ENCODE measurements at places on chromosomes 1 and 21.

DNA sequence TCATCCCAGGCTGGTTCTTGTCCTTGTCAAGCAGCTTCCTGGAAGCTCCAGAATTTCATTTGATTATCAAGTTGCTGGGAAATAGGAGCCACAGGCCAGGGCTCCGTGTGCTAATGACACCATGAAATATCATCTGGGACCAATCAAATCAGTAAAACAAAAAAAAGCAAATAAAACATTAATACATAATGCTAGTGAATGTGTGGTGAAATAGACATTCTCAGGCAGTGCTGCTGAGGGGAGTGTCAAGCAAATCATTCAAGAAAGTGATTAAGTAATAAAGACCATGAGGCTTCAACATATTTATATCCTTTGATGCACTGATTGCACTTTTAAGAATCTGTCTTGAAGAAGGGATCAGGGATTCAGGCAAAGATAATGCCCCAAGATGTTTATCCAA is 213.7 kb downstream of the MATN1 start:
- no peak for DNase-seq

DNA sequence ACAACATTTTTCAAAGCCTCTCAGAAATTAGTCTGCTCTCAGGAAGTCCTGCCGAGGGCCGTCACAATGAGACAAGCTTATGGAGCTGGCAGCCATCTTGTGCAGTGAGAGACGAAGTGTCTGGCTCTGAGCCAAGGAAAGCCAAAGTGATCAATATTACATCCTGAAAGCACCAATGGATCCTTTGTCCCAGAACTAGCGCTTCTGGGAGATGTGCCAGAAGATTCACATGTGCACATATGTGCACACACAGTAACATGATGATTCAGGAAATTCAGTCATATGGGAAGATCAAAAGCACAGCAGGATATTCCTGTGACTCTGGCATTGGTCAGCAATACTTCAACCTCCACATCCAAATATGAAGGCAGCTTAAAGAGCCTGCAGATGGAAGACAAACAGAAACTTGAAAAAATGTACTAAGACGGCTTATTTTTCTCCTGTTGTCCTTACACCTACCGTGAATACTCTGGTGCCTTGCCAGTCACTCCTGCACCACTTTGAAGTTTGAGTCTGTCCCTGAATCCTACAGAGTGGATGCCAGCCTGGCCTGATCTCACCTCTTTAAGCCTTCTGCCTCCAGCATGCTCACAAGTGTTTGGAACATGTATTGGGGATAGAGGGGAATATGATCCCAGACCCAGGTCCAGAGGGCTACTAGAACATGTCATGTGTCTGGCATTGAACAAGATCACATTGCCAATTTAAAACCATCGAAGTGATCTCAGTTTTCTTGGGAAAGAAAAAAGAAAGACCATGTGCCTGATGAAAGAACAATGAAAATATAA is 44.5 kb upstream of the PRRX1 start:
- DNase-seq, result no peak

- DNase-seq, result no peak
Measured at GRCh38 chr1:163877016-163877415, 555.3 kb downstream of the NUF2 start.

DNA sequence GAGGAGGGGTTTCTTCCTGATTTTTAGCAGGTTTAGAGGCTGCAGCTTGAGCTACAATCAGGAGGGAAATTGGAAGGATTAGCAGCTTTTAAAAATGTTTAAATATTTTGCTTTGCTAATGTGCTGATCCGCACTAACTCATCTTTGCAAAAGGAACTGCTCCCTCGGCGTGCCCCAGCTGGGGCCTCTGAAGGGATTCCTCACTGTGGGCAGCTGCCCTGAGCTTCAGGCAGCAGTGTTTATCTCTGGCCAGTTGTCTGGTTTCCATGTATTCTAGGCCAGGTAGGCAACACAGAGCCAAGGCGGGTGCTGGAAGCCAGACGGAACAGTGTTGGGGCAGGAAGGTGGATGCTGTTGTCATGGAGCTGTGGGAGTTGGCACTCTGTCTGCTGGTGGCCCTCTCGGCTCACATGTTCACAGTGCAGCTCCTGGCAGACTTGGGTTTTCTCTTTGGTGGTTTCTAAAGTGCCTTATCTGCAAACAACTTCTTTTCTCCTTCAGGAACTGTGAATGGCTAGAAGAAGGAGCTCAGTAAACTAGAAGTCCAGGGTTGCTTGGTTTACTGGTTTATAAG is 18.9 kb downstream of the NECAP2 start:
- no peak for DNase-seq

DNA sequence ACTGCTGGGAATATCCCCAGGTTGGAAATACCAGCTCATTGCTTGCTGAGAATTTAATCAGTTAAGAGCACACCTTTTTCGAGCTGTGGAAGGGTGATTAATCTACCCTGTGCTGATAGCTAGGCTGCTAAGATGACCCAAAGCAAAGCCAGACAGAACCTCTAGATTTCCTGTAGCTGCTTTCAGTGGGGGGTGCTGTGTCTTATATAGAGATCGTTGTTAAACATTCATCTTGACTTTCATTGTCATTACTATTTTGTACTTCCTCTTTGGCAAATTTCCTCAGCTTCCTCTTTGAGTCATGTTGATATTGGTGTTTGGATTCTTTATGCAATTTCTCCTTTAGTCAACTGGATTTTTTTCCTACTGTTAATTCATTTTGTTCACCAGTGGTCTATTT is 155.3 kb downstream of the DISC1 start:
- DNase-seq, result no peak

DNA sequence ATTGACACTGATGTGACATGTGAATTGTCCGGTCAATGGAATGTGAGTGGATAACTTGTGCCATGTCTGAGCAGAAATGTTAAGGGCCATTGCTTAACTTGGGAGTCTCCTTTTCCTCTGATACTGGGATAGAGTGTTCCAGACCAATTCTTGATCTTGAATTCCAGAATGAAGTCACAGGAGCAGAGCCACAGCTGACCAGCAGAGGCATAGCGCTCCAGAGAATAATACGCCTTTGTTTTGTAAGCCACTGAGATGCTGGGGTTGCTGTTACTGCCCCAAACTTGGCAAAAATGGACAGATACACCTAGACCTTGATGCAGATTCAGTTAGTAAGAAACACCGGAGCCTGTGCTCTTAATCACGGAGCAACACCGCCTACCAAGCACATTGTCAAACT is 6.3 kb downstream of the KCNJ6 start:
- no peak for DNase-seq

DNA sequence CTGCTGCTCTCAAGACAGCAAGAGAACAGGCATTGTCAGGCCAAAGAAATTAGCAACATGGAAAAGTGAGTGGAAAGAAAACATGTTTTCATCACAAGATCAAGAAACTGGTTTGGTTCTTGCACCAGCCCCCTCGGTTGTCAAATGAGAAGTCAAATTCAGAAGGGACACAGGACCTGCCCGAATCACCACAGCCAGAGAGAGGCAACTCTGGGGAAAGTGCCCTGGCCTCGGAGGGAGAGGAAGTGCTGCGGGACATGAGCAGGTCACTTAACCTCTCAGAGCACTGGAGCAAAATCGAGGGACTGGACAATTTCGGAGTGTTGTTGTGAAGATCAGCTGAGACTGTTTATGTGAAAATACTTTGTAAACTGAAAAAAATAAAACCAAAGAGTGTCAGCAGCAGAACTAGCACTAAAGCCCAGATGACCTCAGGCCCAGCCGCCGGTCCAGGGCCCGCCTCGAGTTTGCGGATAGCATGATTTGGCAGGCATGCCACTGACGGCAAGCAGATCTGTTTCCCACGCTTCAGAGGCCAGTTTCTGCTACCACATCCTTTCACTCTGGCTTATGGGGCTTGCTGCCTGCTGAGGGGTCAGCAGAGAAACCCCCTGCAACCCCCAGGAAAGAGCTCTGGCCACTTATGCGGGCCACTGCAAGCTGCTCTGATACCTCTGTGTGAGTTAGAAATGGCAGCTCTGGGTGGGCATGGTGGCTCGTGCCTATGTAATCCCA is 32.1 kb downstream of the CD247 start:
- DNase-seq, result no peak

DNA sequence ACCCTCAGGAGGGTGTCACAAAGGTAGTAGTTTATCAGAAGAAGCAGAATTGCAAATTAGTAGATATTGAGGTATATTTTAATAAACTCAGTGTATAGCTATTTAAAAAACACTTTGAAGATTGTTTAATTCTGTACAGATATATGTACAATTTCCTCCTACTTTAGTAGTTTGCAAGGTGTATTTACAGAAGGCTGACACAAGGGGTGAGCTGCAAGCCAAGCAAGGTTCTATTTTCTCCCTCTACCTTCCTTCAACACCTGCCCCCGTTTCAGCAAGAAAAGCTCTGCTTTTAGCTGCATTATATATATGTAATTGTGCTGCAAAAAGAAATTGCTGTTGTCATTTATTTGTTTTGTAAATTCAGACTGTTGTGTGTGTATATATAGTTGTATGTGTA is 674.2 kb upstream of the PKN2 start:
- no peak for DNase-seq

GRCh38 chr1:178086766-178087165 is 7.1 kb upstream of the RASAL2 start:
- no peak for DNase-seq

DNA sequence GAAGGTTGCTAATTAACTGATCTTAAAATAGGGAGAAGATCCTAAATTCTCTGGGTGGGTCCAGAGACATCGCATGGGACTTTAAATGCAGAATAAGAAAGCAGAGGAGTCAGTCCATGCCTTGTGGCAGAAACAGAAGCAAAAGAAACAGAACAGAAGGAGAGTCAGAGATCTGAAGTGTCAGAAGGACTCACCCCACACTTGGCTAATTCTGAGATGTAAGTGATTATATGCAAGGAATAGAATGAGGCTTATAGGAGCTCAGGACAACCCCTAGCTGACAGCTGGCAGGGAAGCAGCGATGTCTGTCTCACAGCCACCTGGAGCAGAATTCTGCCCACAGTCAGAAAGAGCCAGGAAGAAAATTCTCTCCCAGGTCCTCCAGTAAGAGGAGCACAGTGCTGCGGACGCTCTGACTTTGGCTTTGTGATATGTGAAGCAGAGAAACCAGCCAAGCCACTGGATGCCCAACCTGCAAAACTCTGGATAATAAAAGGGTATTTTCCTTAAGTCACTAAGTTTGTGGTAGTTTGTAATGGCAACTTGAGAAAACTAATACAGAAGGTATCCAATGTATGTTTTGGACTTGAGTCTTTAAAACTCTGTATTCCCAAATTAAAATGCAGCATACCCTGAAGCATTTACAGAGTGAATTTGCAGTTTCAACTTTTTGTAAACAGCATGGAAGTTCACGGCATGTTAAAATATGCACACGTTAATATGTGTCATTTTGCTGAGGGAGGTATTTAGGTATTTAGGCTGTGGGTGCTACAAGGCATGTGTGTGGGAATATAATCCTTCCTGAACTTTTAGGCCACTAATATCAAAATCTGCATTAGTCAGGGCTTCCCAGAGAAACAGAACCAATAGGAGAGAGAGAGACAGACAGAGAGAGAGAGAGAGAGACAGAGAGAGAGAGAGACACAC is 388.5 kb downstream of the PCP4 start:
- DNase-seq, result no peak

DNA sequence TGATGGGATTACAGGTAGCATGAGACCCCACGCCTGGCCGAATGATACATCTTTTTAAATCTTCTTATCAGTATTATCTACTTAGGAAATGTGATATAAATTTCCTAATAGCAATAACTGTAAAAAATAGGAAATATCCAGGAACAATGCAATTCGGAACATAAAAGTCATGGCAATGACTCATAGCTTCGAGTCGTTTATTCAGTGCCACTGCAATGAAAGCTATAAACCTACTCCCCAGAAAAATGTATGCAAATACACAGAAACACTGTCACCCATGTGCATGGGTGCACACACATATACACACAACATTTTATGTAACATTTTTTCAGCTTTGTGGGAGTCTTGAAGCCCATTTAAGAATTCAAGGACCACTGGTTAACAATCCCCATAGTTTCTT is 194.6 kb downstream of the PATJ start:
- no peak for DNase-seq

- no peak for DNase-seq
Measured at GRCh38 chr1:113210248-113210647, 137.2 kb downstream of the LRIG2 start.

GRCh38 chr1:39936724-39937491 is 18.0 kb upstream of the MFSD2A start:
- DNase-seq, result no peak

DNA sequence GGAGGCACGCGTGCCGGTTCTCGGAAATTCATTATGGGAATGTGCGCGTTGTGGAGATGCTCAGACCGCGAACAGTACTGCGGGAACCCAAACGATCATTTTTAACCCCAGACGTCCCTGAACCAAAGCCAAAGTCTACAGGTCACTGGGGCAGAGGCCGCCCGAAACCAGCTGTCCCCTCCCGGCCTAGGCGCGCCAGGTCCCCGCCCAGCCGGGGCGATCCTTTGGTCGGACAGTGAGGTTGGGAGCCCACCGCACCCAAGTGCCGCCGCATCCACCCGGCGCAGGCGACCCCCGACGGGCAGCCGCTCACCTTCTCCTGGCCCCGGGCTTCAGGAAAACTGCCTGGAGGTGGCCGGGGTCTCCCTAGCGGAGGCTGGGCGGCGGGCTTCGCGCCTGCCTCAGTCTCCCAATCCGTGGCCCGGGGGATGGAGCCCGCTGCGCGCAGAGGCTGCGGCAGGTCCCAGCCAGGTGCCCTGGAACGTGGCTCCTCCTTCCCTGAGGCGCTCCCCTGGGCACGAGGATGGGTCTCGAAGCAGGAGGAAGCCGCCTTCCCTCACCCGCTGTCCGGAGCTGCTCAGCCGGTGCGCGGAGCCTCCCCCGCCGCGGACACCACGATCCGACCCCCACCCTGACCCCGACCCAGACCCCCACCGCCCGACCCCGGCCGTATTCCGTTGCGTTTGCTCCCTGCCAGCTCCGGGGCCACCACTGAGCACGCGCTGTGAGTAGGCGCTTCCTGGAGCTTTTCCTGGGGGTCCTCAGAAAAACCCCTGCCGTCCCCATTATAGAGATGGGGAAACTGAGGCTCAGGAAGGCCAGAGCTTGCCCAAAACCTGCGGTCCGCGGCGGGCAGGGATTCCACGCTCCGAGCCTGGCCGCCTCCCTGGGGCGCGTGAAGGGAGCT is 8.1 kb upstream of the SLX9 start:
- no peak for DNase-seq

- DNase-seq, result no peak
Measured at GRCh38 chr1:43532716-43533115, 2.0 kb downstream of the PTPRF start.

DNA sequence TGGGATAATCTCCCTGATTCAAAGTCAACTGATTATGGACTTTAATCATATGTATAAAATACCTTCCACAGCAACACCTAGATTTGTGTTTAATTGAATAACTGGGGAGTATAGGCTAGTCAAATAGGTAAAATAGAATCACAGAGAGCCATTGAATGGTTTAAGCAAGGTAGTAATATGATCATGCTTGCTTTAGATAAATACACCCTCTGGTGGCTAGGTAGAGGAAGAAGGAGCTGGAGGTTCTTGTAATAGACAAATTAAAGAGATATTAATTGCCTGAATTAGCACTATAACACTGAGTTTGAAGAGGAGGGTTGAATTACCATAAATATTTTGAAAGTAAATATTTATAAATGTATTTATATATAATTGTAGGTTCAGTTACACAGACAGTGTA is 40.3 kb downstream of the DIRAS3 start:
- no peak for DNase-seq

- no peak for DNase-seq
Measured at GRCh38 chr21:29514652-29515247, 216.0 kb downstream of the BACH1 start.
